ENCODE measurements at places on chromosomes 5 and 9.

GRCh38 chr9:74218385-74219063, 278.6 kb upstream of the RORB start:
- DNase-seq, result no peak

GRCh38 chr5:100683881-100684280, 148.7 kb downstream of the FAM174A start:
- no peak for DNase-seq

- no peak for DNase-seq
Observed at GRCh38 chr9:20640331-20641187, 18.3 kb upstream of the MLLT3 start.

DNA sequence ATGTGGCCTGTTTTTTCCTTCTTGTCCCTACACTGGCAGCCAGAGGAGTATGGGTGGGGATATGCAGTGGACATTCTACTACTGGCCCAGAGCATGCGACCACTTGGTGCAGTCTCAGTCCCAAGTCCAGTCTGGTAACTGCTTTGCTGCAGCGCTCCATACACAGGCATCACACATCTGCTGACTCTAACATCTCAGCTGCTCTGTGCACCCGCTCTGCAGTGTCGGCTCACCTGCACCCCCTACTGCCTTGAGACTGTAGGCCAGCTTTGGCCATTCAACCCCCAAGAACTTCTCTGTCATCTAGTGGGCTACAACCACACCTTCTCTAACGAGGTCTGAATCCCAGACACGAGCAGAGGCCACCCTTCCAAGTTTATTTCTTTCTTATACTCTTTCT, 46.4 kb upstream of the SLCO6A1 start:
- peak; percentile 6 for DNase-seq

DNA sequence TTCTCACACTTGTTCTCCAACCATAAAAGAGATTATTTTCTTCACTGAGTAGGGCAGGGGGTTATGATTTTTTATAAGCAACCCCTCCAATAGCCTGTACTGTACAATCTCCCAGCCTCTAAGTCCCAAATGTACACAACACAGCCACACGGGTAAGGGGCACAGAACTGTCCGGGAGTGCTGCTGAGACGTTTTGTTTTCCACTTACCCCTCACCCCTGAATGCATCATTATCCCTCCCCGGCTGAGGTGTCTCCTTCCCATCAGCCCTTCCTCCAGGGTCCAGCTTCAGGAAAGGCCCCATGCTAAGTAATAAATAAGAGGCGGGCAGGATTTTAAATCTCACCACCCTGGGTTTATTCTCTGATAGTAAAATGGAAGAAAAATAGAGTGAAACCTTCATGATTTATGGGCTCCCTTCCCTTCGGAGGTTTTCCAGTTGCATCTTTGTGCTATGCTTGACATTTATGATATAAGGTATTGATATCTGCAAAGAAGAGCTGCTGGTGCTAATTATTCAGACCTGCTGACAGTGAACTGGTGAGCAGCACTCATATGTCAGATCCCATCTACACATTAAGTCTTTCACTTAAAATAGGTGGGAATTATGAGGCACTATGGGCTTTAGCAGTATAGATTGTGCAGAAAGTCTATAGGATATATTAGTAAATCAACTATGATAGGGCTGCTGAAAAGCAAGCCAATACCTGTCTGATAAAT, 67.2 kb upstream of the MEGF10 start:
- no peak for DNase-seq

DNA sequence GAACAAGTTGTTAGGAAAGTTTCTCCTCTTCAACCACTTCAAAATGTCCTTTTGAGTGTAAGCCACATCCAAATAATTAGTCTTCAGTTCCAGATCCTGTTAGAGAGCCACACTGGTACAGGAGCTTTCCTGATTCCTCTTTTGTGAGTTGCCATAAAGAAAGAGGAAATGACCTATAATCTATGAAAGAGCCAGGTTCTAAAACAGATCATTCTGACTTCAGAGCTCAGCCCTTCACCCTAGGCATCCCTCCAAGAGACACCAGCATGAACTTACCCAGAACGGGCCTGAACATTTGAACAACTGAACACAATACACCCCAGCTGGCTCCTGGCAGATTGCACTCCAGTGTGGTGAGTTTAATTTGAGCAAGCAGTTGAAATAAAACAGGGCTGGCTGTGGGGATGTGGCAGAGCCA, 25.7 kb downstream of the SLC1A1 start:
- no peak for DNase-seq

DNA sequence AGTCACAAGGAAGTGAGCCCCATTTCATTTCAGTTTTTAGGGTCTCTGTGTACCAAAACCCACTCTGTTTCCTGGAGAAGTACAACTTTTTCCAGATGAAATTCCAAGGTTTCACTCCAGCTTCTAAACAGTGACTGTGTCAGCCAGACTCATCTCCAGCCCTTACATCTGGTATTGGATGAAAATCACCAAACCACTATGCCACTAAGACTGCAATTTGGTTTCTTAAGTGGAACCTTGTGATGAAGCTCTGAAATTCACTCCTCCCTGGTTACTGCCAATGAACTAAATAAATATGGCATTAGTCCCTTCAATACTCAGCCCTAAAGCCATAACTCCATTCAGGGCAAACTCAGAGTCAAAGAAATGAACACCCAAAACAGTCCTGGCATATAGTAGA, 211.2 kb upstream of the DAPK1 start:
- DNase-seq, result no peak

- DNase-seq, result no peak
Observed at GRCh38 chr9:106846307-106846706, 16.7 kb upstream of the ZNF462 start.

DNA sequence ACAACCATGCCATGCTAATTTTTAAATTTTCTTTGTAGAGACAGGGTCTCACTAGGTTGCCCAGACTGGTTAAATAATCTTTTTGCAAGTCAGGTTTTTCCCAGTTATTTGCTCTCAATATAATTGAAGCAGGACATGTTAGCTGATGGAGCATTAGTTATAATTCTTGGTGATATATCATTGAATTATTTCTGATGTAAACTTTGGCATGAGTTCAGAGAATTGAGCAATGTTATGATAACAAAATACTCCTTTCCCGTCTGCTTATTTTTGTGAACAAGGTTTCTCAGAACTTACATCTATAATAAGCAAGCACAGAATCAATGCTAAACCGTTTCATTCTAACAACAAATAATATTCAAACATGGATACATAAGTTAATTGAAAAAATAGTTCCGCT, 37.8 kb downstream of the BHMT start:
- no peak for DNase-seq

DNA sequence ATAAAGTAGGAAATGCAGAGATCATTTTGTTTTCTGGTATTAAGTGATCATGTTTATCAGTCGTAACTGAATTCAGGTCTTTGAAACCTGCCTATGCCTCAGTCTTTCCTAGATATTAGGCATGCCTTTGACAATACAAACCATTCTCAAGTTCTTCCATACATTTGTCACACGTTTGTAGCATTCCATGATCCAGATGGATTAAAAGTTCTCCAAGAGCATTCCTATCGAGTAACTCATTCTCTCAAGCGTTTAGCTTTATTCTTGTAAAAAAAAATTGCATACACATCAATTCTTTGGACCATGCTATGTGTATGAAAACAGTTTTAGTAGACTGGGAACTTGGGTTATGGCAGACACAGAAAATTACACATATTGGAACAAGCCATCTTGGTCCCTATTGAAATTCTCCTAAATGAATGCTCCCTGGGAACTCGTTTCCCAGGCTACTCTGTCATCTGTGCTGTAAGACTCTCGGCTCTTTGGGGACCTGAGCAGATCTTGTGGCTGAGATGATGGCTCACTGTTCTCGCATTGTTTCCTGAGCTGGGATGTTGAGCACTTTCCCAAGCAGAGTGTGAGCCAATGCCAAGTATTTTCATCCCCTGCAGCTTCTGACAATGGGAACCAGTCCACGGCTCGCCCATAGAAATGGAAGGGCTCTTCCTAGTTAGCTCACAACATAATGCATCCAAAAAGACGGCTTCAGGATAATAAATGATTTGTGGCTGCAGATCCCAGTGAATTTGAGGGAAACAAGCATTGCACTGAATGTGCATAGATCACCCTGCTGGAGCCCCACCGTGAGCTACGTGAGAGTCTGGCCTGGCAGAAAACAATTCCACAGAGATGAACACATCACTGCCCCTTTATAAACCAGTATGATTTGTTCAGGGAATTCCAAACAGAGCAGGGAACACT, 230.2 kb downstream of the IRX1 start:
- DNase-seq, result no peak

- no peak for DNase-seq
Observed at GRCh38 chr9:131477816-131478419, 24.8 kb upstream of the POMT1 start.

GRCh38 chr9:470552-471194, 256.0 kb downstream of the DOCK8 start:
- DNase-seq, result no peak

DNA sequence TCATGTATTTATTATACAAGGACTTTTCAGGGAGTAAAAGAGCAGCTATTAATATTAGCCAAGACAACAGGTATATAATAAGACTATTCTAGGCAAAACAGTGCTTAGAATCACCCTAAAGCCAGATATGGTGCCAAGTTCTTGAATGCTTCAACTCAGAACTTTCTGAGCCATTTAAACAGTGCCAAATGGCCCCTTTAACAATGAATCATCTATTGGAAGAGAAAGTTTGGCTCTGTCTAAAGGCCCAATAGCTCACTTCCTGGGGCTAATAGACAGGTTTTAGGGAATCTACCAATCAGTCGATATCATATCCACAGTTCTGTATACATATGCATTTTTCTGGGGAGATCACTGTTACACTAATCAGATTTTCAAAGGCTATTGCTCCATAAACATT, 42.9 kb downstream of the ZNF474 start:
- DNase-seq, result no peak

GRCh38 chr5:10695055-10695649, 65.9 kb downstream of the DAP start:
- DNase-seq, result peak; percentile 93

DNA sequence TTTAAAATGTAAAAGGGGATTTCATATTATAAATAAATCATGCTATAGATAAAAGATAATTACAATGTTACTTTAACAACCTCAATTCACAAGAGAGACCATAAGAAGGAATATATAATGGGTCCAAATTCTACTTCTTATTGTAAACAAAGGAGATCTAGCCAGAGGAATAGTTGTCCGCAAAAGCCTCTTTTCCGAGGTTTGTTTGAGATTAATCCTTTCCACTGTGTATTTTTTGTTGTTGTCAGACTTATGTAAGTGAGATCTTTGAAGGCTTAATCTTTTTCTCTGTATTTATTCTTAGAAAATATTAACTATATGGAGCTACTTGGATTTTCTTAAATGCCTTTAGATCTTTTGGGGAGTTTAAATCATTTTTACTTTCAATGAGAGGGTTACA, 1299.3 kb upstream of the WWC1 start:
- DNase-seq, result no peak

GRCh38 chr5:88877826-88878225, 5.2 kb downstream of the MEF2C start:
- DNase-seq, result no peak

- DNase-seq, result no peak
Observed at GRCh38 chr9:79975621-79976256, 404.0 kb downstream of the TLE4 start.

GRCh38 chr9:99269416-99269815, 47.3 kb downstream of the SEC61B start:
- DNase-seq, result no peak

DNA sequence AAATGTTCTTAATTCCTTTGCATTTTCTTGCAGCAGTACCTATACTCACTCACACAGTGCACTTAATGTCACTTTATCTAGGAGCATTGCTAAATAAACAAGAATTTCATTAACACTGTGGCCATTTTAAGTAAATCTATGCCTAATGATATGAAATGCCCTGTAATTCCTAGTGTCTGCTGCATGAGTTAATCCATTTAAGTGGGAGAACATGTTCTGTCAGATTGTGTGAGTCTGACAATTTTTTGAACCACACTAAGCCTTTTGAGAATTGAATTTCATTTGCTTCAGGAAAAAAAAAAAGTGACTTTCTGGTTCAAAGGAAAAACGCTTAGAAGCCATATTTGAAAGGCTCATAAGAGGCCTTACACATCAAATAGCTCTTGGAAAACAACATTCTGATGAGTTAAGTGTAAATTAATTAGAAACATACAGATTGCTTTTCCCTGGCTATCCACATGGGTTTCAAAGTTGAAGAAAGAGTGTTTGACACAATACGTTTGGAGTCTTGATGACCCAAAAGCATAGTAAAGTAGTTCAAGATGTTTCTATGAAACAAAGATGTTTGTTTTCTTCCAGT, 446.7 kb upstream of the GRAMD2B start:
- no peak for DNase-seq

DNA sequence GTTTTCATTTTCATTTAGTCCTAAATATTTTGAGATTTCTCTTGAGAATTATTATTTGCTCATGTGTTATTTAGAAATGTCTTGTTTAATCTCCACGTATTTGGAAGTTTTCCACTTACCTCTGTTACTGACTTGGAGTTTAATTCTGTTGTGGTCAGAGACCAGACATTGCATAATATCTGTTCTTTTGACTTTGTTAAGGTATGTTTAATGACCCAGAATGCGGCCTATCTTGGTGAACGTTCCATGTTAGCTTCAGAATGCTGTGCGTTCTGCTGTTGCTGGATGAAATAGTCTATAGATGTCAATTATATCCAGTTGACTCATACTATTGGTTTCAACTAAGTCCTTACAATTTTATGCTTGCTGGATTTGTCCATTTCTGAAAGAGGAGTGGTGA, 325.3 kb upstream of the TARS1 start:
- DNase-seq, result no peak

GRCh38 chr9:89880161-89880560, 275.3 kb downstream of the GADD45G start:
- DNase-seq, result no peak

- no peak for DNase-seq
Observed at GRCh38 chr5:37251665-37252064, 2.5 kb upstream of the CPLANE1 start.

- DNase-seq, result no peak
Observed at GRCh38 chr5:126488443-126489065, 65.3 kb downstream of the GRAMD2B start.

DNA sequence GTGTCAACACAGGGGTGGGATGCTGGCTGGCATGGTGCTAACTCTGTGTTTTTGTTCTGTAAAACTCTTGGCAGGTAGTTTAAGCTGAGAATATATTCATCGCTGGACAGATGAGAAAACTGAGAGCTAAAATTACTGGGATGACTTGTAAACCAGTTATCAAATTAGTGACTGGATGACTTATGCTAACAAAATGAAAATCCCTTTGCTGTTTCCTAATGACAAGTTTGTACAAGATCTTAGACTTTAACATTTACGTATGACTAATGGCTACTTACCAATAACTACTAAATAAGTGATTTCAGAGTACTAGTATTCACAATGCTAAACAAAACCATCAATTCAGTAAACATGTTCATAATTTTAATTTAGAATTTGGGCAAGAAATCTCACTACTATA, 854.8 kb upstream of the ARRDC3 start:
- DNase-seq, result no peak

DNA sequence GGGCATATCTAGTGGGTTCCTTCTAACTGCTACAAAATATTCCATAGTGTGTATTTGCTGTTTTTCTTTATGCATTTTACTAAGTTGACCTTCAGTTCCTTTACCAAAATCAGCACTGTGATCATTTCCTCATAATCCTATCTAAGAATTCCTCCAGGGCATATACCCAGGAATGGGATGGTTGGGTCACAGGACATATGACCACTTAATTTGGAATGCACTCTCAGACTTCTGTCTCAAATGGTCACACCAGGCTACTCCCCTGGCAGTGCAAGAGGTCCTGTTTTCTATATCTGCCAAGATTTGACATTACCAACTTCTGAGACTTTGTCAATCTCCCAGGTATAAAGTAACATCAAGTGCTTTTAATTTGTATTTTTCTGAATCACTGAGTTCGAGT, 63.9 kb downstream of the ADAMTS12 start:
- no peak for DNase-seq

- no peak for DNase-seq
Observed at GRCh38 chr9:125397736-125398135, 136.1 kb downstream of the GAPVD1 start.

Data from HTR-8/SVneo (cell line).